Sigmoid colon (tissue), 7 donors: ENCODE measurements at places on chromosomes 7 and 10. TPM values are rescaled to one million over a fixed set of nuclear protein-coding genes. Genes with fewer than 3 reads are reported as not detected.
A peak's percentile ranks its signal among the peaks of the same experiment; 100 is the strongest.

GRCh38 chr7:30659312-30659711, 22.9 kb downstream of the CRHR2 start:
- no peak overlapping the region for H3K27ac ChIP-seq
- no peaks in the 10 kb centered on the region for H3K4me1 ChIP-seq
- no peak overlapping the region for H3K4me3 ChIP-seq
- DNase-seq = peak; percentile 25
- no peaks in the 10 kb centered on the region for H3K27me3 ChIP-seq

GRCh38 chr10:10959666-10960065, 58.0 kb upstream of the CELF2 start:
- no peak for DNase-seq
- no peak overlapping the region for H3K4me3 ChIP-seq
- no peaks in the 10 kb centered on the region for H3K27me3 ChIP-seq
- no peak overlapping the region for H3K27ac ChIP-seq
- no peaks in the 10 kb centered on the region for H3K36me3 ChIP-seq

DNA sequence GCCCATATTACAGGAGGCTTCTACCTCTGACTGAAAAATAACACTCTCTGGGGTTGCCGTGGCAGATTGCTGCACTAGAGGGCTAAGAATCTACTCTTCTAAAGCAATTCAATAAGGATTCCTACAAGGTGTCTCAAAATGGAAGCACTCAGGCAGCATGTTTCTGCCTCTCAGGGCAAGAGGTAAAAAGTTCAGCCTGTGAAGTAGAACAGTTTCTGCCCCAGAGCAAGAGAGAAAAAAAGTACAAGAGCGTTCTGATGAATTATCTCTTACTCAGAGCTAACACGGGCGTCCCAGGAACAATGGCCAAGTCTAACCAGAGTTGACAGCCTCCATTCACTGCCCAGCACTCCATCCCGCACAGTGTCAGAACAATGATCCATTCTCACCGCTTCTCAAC, 71.3 kb upstream of the TES start:
- peaks cover 8% of the 10 kb centered on the region for H3K4me1 ChIP-seq
- no peaks in the 10 kb centered on the region for H3K36me3 ChIP-seq
- DNase-seq = no peak
- peak overlapping the region; percentile 78 for H3K27ac ChIP-seq
- H3K27me3 ChIP-seq = no peaks in the 10 kb centered on the region

DNA sequence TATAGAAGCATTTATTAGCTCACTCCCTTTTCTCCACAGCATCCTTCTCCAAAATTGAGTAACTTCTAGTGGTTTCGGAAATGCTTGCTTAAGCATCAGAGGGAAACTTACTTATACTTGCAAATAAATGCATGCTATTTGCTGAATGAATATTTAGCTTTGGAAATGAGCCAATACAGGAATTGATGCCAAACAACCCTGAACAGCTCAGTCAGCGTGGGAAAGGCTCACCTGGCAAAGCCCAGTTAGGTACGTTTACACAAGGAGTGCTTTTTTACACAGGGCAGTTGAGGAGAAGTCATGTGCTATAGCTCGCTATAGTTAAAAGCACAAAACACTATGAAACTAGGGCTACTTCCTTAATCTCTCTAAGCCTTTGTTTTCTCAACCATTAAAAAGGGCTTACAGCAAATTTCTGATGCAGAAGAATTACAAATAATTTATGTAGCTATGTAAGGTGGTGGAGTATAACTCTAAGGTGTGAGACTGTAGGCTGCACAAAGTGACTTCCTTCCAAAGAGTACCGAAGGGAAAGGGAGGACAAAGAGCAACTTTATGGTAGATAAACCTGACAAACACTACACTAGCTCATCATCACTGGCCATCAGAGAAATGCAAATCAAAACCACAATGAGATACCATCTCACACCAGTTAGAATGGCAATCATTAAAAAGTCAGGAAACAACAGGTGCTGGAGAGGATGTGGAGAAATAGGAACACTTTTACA, 498.2 kb downstream of the PHTF2 start:
- H3K27ac ChIP-seq = no peak overlapping the region
- no peaks in the 10 kb centered on the region for H3K4me1 ChIP-seq
- H3K27me3 ChIP-seq = no peaks in the 10 kb centered on the region
- no peaks in the 10 kb centered on the region for H3K36me3 ChIP-seq
- H3K4me3 ChIP-seq = no peak overlapping the region

GRCh38 chr10:112497347-112497950, 50.4 kb downstream of the VTI1A start:
- no peaks in the 10 kb centered on the region for H3K4me1 ChIP-seq
- no peaks in the 10 kb centered on the region for H3K36me3 ChIP-seq
- H3K4me3 ChIP-seq = no peak overlapping the region
- no peaks in the 10 kb centered on the region for H3K27me3 ChIP-seq

DNA sequence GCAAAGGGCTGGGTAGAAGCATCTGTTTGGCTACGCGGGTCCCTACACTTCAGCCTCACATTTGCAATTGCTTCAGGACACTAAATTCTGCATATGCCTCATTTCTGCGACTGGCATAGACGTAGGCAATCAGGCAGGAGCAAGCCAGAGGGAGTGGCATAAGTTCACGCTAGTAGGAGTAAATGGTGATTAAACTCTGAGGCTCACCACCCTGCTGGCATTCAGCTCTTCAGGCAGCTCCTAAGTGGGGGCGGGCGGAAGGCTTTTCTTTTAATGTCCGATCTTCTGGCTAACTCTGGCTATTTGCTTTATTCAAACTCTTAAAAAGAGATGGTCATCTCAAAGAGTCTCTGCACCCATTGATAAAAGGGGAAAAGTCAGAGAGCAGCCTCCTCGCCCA, 45.3 kb downstream of the RGS10 start:
- H3K27me3 ChIP-seq = no peaks in the 10 kb centered on the region
- no peak overlapping the region for H3K4me3 ChIP-seq
- no peak overlapping the region for H3K27ac ChIP-seq

GRCh38 chr7:130887182-130887956, 153.4 kb upstream of the KLF14 start:
- H3K27me3 ChIP-seq = no peaks in the 10 kb centered on the region
- no peak for DNase-seq
- H3K36me3 ChIP-seq = peaks cover 25% of the 10 kb centered on the region
- no peak overlapping the region for H3K4me3 ChIP-seq

- DNase-seq = no peak
- H3K4me3 ChIP-seq = no peak overlapping the region
- H3K27me3 ChIP-seq = no peaks in the 10 kb centered on the region
- H3K36me3 ChIP-seq = no peaks in the 10 kb centered on the region
These were observed 438.9 kb upstream of the PODXL start for GRCh38 chr7:131995324-131995723.

DNA sequence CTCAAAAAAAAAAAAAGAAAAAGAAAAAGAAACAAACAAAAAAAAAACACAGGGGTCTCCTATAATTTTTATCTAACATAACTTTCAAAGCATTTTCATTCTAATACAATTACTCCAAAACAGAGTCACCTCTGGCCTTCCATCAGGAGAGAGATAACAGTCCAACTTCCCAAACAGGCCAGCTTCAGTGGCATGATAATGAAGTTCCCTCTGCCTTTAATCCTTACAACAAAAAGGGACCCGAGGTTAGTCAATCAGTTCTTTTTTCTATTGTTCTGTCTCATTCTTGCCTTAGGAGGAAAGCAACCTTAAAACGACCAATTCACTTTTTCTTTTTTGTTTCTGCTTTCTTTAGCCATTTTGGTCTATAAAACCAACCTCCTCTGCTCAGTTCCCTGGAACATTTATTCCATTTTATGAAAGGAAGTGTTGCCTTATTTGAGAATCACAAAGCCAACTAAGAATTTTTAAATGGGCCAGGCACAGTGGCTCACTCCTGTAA, 16.5 kb upstream of the FXYD4 start:
- no peaks in the 10 kb centered on the region for H3K27me3 ChIP-seq
- no peak overlapping the region for H3K4me3 ChIP-seq
- no peak overlapping the region for H3K27ac ChIP-seq
- H3K4me1 ChIP-seq = no peaks in the 10 kb centered on the region
- no peaks in the 10 kb centered on the region for H3K36me3 ChIP-seq
- no peak for DNase-seq

GRCh38 chr7:50848203-50848602, 65.5 kb upstream of the GRB10 start:
- H3K4me1 ChIP-seq = no peaks in the 10 kb centered on the region
- no peaks in the 10 kb centered on the region for H3K27me3 ChIP-seq
- no peak overlapping the region for H3K27ac ChIP-seq
- H3K4me3 ChIP-seq = no peak overlapping the region

- no peaks in the 10 kb centered on the region for H3K27me3 ChIP-seq
- H3K4me1 ChIP-seq = no peaks in the 10 kb centered on the region
- H3K4me3 ChIP-seq = no peak overlapping the region
- no peak overlapping the region for H3K27ac ChIP-seq
- no peaks in the 10 kb centered on the region for H3K36me3 ChIP-seq
These were observed 184.9 kb downstream of the ADARB2 start for GRCh38 chr10:1552406-1552805.

DNA sequence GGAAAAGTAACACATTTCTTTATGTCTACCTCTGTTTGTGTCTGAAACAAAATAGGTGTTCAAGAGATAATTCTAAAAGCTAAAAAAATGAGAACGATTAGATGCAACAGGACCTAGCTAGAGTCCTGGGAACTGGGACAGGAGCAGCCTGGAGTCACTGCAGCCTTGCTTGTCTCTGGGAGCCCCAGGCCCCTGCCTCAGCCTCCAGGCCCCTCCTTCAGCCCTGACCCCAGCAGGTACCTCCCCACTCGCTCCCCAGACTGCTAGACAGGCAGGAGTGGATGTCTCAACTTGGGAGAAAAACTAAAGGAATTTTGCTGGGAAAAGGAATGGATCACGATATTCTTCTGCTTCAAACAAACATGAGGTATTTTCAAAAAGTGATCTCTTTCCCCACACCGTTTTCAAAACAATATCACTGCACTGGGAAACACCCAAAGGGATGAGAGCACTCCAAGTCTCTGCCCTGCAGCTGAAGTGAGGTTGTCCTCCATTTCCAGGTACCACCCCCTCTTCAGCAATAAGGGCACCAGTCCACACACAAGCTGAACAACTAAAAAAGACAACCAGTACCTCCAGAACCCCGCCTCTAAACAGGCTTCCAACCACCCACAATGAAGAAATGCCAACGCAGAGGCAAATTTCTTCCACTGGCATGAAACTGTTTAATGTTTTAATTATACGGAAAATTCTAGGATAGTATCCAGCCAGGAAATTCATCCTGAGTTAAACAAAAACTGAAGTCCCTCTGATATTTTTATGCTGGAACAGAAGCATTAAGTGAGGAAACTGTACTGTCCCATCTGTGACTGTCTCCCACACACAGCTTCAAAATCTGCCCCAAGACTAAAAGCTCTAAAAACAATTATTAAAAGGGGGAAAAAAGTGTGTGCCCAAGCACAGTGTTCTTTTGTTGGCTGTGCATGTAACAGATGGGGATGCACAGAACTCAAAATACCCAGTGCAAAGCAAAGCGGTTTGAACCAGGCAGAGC, 47.2 kb downstream of the XPNPEP1 start:
- H3K27ac ChIP-seq = peak overlapping the region; percentile 57
- no peak overlapping the region for H3K4me3 ChIP-seq
- H3K4me1 ChIP-seq = peaks cover 24% of the 10 kb centered on the region

GRCh38 chr7:22890773-22891172, 68.1 kb upstream of the TOMM7 start:
- H3K36me3 ChIP-seq = no peaks in the 10 kb centered on the region
- no peaks in the 10 kb centered on the region for H3K4me1 ChIP-seq
- no peak overlapping the region for H3K4me3 ChIP-seq
- H3K27me3 ChIP-seq = no peaks in the 10 kb centered on the region

DNA sequence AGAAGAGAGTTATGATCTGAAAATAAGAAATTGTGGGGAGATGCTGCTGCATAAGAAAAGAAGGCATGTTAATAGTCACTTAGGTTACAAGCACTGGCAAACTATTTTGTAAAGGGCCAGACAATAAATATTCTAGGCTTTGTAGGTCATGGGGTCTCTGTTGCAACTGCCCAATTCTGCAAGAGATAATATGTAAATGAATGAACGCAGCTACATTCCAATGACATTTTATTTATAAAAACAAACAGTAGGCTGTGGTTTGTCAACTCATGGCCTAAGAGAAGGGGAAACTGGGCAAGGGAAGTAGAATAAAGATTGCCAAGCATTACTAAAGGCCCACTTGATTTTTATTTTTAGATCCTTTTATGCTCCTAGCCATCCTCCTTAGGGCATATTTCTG, 133.1 kb downstream of the RAPGEF5 start:
- no peak for DNase-seq
- no peak overlapping the region for H3K4me3 ChIP-seq
- H3K27ac ChIP-seq = no peak overlapping the region
- H3K27me3 ChIP-seq = no peaks in the 10 kb centered on the region

DNA sequence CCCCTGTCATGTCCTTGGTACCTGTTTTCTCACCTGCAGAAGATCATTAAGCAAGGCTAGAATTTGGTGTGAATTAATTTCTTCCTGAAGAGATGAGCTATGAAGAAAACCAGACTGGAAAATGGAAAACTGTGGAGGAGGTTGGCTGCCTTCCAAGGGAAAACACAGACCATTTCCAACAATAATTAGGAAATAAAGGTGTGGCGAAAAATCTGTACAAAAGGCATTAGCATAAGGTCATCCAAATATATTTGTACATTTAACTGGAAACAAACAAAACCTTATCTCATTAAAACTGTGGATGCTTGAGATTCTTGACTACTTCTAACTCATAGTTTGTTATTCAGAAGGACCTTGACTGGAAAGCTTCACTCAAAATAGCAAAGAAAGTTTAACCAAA, 1.7 kb downstream of the STN1 start:
- no peaks in the 10 kb centered on the region for H3K4me1 ChIP-seq
- no peaks in the 10 kb centered on the region for H3K36me3 ChIP-seq
- DNase-seq = no peak
- H3K27ac ChIP-seq = peak overlapping the region; percentile 91

GRCh38 chr10:60377955-60378354, 11.7 kb downstream of the ANK3 start:
- no peak overlapping the region for H3K4me3 ChIP-seq
- H3K27ac ChIP-seq = no peak overlapping the region
- H3K27me3 ChIP-seq = no peaks in the 10 kb centered on the region
- no peak for DNase-seq
- H3K36me3 ChIP-seq = no peaks in the 10 kb centered on the region

DNA sequence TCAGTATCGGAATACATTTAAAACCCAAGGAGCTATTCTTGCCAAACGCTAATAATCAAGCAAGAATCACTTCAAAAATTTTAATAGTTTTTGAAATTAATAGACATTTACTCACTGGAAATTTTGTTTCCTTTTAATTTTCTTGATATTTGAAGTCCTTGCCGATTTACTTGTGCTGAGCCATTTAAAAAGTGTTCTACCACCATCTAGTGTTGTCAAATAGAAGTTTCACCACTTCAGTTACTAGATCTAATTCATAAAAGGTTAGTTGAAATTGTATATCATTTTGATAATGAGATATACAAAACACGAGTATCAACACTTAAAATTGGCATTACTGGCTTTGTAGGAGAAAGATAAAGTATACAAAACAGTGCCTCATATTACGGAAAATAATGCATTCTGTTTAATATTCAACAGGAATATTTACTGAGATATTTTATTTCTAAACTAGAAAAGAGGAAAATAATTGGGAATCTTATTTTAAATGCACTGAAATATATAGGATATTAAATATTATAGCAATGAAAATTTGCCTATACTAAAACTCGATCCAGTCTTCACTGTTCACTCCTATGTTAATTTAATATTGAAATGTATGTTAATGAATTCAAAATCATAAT, 664.8 kb upstream of the SEMA3D start:
- H3K27ac ChIP-seq = no peak overlapping the region
- H3K27me3 ChIP-seq = no peaks in the 10 kb centered on the region
- H3K4me3 ChIP-seq = no peak overlapping the region
- no peaks in the 10 kb centered on the region for H3K4me1 ChIP-seq

CYTH3 gene
- 34.8 TPM for total RNA-seq

KLF14 gene
- total RNA-seq = not detected

C10orf105 gene
- not detected for total RNA-seq

TCAF2 gene
- 0.83 TPM for total RNA-seq

CLDN4 gene
- total RNA-seq = not detected

PRRT4 gene
- total RNA-seq = 0.27 TPM
